NCI-H1092 (cell line): ENCODE measurements at places on chromosomes 16 and 17.

DNA sequence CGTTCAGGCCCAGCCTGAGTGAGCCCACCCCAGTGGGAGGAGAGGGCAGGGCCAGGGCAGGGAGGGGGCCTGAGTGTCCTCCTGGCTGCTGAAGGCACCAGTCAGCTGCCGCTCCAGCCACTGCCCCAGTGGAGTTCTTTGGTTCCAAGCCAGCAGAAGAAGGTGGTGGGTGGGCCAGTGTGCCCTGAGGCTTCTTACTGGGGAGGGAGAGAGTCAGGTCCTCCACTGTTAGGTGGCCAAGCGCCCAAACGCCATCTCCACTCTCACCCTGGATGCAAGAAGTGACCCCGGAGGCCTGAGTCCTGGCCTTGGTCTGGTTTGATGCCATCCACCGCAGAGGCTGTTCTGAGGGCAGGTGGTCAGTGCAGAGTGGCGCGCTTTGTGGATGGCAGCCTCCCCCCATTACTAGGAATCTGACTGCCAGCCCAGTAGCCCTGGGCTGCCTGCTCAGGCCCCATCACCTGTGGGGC lies 2.2 kb downstream of the RNF213 start:
- DNase-seq = no peak

- no peak for DNase-seq
These were observed 398.5 kb downstream of the ZFHX3 start for GRCh38 chr16:72649254-72649944.

GRCh38 chr16:59179446-59180082 lies 445.4 kb upstream of the GOT2 start:
- DNase-seq = no peak

DNA sequence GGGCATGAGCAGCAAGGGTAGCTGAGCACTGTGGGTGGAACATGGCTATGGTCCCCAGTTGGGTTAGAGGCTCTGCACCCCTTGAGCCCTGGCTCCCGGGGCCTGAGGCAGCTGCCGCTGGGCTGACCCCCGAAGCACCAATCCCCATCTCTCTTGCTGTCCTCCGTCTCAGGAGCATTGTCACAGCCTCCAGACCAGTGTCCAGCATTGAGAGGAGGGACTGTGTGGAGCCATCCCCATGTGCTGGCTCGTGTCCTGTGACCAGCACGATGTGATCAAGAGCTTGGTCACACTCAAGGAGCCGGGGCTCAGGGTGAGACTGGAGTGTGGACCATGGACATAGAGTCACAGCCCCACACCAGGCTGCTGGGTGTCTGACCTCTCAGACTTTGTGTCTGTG lies 2.9 kb downstream of the SMTNL2 start:
- no peak for DNase-seq

DNA sequence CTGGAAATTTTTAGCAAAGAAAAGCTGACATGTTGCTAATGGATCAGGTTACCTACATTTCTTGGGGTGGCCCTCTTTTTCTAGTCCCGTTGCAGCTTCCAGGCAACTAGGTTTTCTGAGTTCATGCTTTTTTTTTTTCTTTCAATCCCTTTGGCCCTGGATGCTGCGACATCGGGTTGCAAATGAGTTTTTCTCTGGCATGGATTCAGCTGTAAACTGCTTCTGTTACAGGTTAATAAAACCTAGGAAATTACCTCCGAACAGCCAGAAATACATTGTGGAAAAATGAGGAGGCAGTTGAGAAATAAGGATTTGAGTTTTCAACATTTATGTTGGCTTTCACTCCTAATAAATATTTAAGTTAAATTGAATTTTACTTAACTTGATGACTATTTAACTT lies 149.8 kb upstream of the MAF start:
- no peak for DNase-seq
